ENCODE measurements at places on chromosomes 12 and 14.
A peak's percentile ranks its signal among the peaks of the same experiment; 100 is the strongest.

- DNase-seq = peak; percentile 16
Observed at GRCh38 chr14:73457041-73457923, 1.1 kb downstream of the NUMB start.

DNA sequence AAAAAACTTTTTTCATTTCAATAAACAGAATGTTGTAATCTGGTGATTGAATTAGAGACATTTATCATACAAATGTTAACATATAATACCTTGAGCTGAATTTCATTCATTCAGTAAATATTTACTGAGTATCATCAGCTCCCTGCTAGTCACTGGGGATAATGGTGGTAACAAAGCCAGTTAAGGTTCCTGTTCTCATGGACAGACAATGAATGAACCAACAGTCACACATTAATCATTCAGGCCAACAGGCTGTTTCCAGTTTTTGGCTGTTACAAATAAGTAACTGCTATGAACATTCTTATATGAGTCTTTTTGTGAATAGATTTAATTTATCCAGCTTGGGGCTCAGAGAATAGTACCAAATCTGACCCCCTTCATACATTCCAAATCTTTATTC, 13.5 kb downstream of the EXD2 start:
- no peak for DNase-seq

- peak; percentile 95 for DNase-seq
Observed at GRCh38 chr14:91573894-91574837, 64.1 kb upstream of the PPP4R3A start.

DNA sequence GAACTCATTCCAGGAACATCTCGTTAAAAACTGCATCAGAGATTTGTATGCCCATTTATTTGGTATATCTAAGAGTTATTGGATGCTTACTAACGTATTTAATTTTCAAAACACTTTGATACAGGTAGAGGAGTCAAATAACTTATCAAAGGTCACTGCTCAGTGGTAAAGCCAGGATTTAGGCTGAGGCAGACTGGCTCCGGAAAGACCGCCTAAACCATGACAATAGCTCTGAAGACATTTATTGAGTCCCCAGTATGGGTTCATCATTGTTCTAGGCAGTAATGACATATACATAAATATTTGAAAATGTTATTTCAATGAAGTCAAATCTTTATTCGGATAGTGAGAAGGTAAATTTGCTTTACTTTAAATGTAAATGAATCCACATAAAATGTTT, 30.3 kb downstream of the WBP11 start:
- no peak for DNase-seq

- no peak for DNase-seq
Observed at GRCh38 chr12:115828168-115828567, 449.3 kb downstream of the MED13L start.

GRCh38 chr14:32203928-32204357, 874 bp upstream of the RNU6-8 start:
- DNase-seq = peak; percentile 18

GRCh38 chr14:104660597-104660996, 28.8 kb upstream of the INF2 start:
- DNase-seq = no peak

- peak; percentile 47 for DNase-seq
Observed at GRCh38 chr12:47078733-47079467, 521 bp upstream of the PCED1B start.

DNA sequence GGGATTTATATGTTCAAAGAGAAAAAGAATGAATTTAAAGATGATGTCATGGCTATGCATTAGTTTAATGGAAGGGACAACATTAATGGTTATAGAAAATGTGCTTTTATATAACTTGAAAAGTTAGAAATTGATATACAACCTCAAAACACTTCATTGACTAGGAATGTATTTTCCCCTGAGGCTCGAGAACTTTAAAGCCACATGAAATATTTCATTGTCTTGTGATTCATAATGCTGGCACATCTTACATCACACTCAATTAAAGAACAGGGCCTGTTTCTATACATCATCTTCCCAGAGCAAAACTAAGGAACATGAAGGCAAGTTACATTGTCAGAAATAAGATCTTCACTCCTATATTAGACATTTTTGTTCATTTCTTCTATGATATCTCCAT, 35.2 kb upstream of the PAWR start:
- DNase-seq = no peak

GRCh38 chr14:46051796-46052195, 599.8 kb downstream of the RPL10L start:
- no peak for DNase-seq

- DNase-seq = no peak
Observed at GRCh38 chr12:71517145-71517846, 77.7 kb downstream of the LGR5 start.

DNA sequence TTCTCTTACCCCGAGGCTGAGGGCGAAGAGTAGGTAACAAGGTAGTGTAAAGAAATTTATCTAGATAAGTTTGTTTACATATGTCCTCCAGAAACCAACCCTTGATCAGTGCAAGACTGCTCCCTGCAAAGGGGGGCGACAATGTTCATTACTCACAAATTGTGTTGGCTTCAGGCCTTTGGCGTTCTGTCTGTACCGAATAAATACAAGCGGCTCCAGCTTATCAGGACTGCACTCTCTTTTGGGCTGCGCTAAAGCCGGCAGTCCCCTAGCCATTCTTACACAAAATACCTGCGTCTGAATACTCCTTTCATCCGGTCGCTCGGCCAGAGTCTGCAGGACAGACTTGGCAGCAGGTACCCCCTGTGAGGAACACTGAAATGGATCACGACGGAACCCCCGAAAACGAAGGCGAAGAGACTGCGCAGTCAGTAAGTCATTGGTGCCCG, 116.4 kb downstream of the PPHLN1 start:
- no peak for DNase-seq

DNA sequence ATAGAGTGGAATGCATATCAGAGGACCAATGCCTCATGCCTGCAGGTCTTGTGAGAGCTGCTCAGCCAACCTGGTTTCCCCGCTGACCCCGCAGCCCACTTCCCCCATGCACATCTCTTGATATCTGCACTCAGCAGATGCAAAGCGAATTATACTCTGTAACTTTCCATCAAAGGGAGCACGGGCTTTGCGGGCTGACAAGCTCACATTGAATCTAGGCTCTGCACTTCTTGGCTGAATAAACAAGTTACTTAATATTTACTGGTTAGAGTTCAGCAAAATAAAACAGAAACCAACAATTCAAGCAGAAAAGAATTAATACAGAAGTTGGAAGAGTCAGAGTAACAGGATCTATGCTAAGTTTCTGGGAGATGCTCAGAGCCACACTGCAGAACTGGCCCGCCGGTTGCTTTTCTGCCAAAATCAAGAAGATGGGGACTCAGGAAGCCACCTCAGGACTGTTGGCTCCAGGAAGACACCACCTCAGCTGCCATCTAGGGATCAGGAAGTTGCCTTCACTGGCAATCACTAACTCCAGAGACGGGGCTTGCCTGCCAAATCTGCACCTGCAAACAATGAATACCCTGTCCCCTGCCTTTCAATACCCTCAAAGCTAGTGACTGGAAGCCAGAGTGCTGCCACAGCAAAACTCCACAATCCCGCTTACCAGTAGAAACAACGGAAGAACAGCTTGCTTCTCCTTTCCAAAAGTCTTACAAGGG, 46.5 kb downstream of the NR1H4 start:
- no peak for DNase-seq

DNA sequence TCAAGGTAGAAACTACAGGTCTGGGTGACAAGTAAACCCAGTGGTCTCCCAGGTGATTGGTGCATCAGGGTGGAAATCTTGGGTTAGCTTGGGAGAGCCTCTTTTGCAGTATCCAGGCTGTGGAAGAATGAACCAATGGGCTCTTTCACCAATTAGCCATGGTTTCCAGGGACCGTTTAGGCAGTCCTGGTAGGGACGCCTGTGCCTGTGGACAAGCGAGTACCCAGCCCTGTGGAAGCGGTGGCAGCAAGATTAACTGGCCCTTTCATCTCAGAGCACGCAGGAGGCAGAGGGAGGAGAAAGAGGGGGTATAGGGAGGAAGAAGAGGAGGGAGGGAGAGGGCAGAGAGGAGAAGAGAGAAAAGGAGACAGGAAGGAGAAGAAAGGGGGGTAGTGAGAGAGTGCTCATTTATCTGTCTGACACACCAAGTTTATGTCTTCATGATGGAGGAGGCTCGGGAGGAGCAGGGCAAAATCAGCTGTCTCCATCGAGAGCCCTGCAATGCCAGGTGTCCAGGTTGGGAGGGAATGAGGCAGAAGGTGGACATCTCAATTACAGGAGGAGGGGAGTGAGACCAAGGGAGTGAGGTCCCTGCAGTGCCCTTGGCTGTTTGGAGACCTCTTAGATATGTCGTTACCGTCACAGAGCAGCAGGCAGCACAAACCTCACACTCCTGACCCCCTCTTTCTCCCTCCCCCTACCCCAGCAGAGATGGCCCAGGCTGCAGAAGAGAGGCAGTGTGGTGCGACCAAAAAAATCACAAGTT, 4.6 kb upstream of the ZDHHC22 start:
- no peak for DNase-seq

DNA sequence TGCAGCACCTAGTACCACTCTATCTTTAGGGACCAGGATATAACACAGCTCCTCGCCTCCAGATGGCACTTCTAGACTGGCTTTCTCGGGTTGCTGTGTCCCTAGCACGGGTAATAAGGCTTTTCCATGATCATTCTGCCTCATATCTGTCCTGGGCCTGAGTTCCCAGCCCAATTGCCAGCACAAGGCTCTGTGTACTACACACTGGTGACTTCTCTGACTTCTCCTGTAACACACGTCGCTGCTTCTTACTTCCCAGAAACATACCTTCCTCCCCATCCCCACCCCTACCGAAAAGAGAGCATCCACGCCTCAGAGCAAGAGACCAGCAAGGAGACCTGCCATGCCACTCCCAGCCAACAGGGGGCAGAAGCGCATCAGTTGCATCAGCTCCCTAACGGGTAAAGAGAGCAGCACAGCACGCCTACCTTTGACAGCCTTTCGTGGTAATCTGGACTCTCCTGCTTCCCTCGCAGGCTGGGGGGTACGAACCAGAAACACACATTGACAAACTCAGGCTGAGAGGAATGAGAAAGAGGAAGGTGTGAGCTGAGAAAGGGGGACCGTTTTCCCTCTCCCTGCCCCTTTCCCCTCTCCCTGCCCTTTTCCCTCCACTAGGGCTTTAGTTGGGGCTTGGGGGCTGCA, 21.2 kb upstream of the ZNF740 start:
- DNase-seq = peak; percentile 90

DNA sequence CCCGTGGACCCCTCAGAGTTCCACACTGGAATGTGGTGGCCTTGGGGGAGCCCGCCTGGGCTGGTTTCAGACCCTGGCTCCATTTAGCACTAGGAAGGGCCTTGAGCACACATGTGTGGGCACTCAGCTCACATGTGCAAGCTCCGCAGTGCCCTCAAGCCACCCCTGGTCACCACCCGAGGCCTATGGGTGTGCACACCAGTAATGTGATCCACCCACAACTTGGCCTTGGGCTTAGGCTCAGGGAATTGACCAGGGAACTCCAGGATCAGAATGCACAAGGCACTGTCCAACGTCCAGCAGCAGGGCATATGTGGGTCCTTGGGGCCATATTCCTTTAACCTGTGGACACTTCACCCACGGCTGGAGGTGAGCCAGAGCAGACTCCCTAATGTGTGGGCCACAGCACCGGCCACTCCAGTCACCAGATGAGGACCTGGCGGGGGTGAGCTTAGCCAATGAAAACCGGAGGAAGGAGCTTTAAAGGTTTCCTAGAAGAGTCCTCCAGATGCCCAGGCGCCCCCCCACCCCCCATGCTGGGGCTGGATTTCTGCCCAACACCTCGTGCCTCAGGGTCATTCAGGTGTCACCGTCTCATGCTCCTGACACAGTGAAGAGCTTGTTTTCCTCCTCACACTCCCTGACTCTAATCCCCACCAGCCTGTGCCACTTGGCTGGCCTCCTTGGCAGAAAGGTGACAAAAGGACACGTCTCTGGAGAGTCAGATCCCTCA, 209.2 kb downstream of the ZFP36L1 start:
- DNase-seq = no peak

DNA sequence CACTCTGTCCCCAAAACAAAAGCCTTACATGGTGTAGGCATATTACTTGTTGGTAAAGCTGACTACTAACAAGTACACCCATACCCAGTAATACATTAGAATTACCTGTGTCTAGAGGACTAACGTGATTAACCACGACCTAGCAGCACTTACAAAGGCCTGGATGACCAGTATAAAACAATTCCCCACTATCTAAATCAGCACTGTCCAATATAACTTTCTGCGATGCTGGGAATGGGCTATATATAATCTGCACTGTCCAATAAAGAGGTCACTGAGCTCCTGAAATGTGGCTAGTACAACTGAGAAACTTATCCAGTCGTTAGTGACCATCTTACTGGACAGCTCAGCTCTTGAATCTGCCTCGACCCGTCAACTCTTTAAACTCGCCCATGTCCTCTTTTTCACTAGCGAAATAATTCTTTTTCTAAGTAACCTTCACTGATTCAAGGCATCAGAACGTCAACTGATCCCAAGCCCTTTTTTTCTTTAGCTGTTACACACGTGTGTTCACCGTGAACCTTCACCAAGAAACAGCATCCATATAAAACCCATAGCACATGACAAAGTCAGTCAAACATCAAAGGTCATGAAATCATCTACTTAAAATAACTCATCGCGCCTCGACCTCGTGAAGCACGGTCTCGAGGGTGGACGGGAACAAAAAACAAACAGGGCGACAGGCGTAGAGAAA, 905 bp upstream of the CIPC start:
- no peak for DNase-seq

DNA sequence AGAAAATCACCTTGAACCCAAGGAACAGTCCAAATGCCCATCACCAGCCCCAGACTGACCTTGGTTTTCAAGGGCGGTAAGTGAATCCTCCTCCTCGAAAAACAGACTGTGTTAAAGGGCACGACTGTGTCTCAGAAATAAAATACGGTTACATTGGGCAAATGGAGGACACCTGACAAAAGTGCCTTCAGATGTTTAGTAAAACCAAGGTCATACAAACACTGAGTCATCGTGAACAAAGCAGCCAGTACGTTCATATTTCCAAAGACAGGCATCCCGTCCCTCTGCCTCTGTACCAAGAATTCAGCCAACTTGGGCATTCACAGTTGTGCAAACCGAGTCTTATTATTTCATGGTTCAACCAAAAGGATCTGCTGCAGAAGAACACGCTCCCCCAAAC, 25.9 kb downstream of the FOXN3 start:
- DNase-seq = no peak
